ENCODE measurements at places on chromosomes 1 and 21.
A peak's percentile ranks its signal among the peaks of the same experiment; 100 is the strongest.

DNA sequence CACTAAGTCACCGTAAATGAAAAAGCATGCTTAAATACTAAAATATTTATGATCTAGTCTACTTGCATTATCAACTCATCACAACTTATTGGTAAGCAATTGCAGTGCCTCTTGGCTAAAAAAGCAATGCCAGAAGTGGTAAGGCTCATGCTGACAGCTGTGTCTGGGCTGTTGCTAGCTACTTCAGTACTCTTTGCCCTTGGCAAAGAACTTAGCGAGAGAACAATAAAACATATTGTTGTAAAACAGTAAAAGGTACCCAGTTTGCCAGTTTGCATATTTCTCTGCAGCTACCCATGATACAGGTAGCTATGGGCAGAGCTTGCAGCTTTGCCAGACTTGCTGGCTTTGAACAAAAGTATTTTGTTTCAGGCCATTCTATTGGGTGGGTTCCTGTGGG lies 73.1 kb downstream of the ATP6V1G3 start:
- no peak for DNase-seq

DNA sequence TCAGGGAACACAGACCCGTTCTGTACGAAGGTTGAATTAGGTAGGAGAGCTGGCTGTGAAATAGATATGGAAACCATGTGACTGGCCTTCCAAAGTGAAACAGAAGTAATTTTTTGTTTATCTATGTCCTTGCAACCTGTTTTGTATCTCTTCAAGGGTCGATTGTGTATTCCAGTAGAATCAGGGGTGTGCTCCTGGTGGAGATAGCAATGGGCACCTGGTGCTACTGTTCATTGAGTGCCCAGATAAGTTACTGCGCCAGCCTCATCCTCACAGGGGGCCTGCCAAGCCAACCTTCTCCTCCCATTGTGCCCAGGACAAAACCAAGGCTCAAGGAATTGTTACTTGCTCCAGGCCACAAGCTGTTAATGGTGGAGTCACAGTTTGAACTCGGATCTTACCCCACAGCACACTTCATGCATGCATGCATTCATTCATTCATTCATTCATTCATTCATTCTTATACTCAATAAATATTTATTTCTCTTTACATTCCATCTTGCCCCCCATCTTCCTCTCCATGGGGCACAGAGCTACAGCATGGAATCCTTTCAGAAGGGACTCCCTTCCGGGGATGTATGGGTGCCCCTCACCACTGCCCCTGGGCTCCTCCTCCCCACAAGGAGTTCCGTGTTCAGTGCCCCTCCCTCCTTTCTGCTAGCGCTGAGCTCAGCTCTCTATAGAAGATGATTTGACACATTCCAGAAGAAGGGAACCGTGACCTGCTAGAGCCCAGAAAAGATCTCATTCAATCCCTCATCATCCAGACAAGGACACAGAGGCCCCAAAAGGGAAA lies 24.0 kb downstream of the ADORA1 start:
- DNase-seq, result no peak

DNA sequence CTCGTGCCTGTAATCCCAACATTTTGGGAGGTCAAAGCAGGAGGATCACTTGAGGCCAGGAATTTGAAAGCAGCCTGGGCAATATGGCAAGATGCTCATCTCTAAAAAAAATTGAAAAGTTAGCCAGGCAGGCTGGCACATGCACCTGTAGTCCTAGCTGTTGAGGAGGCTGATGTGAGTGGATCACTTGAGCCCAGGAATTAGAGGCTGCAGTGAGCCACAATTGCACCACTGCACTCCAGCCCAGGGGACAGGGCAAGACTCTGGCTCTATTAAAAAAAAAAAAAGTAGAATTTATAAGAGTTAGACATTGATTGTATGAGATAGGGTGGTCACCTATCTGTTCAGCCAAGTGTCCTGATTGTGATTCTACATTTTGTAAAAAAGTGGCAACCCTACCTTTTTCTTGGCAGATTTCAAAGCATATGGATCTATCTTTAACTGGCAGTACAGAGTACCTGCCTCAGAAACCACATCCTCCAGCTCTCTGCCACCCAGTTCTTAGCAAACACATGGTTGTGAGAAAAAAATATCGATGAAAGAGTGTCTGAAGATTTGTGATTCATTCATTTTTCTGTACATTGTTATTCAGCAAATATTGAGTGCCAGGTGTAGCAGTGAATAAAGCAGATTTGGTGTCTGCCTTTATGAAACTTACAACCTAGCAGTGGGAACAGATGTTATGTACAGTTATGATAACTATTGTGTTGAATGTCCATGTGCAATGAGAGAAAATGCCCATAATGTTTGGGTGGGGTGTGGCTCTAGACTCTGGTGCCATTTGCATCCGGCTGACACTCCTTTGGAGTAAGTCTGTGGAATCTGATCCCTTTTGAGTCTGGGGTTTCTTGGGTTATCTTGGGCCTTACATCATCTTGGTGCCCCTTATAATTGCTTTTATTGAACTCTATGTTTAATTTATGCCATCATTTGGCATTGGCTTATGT lies 82.5 kb downstream of the ST3GAL3 start:
- no peak for DNase-seq

DNA sequence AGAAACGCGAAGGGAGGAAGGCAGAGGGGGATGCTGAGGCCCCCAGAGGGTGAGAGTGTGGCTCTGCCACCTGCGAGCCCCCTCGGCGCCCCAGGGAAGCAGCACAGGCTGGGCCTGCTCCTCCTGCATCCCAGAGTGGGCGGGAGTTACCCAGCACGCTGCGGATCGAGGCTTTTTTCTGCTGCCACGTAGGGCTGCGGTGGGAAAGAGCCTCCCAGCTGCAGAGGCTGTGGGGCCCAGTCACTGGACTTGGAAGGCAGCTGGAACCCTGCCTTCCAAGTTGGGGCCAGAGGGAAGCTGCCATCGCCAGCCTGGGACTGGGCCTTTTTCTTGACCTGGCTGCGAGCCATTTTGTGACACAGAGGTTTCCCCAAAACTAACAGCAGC lies 2.3 kb upstream of the GRIK3 start:
- no peak for DNase-seq

- DNase-seq, result no peak
Measured at GRCh38 chr21:36757196-36757595, 58.3 kb downstream of the SIM2 start.

DNA sequence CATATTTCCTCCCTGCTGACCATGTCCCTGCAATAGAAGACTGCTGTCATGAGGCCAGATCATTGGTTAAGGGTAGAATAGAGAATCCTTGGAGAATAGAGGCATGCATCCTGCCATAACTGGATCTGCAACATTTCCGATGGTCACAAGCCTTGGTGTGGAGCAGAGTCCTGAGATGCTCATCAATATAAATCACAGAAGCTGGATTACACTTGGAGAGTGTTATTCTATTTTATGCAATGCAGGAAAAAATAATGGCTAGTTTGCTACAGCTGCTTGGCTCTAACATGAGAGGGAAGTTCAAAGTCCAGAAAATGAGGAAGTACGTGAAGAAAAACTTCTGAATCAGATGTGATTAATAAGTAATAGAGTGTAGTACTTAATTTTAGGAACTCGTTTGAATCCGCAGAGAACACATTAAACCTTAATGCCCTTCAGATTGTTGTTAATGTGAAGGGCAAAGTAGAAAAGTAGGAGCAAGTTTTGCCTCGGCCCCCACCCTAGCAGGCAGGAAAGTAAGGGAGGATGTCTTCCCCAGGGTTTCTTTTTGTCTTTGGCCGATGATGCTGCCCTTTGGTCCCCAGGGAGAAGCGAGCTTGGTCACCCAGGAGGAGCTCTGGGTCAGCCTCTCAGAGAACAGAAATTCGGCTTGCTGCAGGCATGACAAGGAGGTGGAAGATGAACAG lies 59.5 kb downstream of the KCNK1 start:
- no peak for DNase-seq

- DNase-seq, result no peak
Measured at GRCh38 chr21:15722591-15723324, 7.0 kb upstream of the USP25 start.

- DNase-seq, result no peak
Measured at GRCh38 chr21:45736690-45737484, 93.4 kb downstream of the PCBP3 start.

GRCh38 chr1:51131185-51131584 lies 29.2 kb downstream of the C1orf185 start:
- no peak for DNase-seq

DNA sequence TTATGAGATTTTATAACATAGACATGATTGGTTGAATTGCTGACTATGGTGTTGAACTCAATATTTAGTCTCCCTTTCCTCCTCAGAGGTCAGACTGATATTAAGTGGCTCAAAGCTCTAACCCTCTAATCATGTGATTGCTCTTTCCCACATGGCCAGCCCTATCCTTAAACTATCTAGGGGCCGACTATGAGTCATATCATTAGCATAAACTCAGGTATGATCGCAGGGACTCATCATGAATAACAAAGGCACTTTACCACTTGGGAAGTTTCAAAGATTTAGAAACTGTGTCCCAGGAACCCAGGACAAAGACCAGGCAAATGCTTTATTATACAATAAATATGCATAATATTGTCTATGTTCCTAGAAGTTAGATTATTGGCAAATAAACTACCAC lies 894.6 kb upstream of the NEGR1 start:
- no peak for DNase-seq

GRCh38 chr1:228990906-228991569 lies 255.8 kb downstream of the RHOU start:
- DNase-seq, result no peak

DNA sequence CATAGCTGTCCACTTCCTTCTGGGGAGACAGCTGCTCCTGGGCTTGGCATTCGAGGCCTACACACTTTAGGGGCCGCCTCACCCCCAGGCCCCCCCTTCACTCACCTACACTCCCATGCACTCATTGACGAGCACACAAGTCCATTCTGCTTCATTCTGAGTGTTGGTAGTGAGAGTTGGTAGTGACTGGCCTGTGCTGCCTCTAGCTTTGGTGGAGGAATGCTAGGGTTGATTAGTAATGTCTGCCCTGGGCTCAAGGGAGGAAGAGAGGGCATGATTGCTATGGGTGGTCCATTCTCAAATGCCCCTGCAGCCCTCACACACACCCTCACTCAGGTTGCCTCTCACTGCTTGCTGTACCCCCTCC lies 30.4 kb downstream of the TRIM11 start:
- DNase-seq, result no peak

GRCh38 chr1:109937738-109938137 lies 27.1 kb downstream of the CSF1 start:
- no peak for DNase-seq

DNA sequence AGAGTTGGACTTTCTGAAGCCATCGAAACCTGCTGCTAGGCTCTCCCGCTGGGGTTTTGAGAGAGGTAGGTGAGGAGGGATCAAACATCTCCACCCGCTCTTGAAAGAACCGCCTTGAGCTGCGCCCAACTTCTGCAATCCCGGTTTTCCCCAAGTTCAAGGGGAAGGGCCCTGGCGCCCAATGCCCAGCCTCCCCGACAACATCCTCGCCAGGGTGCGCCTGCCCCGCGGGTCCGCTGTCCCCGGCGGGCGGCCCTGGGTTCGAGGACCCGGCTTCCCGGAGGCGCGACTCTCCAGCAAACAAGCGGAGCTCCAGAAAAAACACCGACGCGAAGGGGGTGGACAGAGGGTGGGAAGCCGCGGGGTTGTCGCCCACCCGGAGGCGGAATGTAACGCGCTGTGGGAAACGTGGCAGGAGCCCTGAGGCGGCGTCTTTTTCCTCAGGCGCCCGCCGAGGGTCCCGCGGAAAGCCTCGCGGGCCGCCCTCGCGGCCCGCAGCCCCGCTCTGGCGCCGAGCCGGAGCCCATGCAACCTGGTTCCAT lies 607 bp downstream of the BTG3 start:
- peak; percentile 22 for DNase-seq

DNA sequence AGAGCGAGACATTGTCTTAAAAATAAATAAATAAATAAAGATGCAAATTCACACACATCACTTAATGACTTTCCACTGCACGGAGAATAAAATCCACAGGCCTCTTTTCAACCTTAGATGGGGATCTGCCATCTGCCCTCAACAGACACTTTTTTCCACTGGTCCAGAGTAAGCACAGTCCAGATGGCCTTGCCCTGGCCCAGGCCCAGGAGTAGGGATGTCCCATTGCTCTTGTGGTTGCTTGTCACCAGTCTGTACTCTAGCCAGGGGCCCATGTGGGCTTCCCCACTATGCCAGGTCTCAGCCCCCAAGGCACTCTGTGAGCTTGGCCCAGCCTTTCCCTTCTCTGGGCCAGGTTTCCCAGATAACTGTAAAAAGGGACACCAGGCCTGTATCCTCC lies 17.4 kb downstream of the PLOD1 start:
- no peak for DNase-seq

DNA sequence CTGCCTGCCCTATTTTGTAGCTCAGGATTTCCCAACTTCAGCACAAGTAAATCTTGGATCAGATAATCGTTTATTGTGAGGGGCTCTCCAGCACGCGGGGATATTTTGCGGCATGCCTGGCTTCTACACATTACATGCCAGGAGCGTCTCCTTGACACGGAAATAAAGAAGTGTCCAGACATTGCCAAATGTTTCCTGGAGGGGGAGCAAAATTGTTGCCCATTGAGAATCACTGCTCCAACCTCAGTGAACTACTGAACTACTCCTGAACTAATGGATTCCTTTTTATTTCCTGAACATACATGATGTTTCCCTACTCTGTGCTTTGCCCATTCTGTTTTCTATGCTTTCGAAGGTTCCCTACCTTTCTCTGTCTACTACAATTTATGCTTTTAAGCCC lies 1359.1 kb upstream of the ADGRL2 start:
- no peak for DNase-seq

- DNase-seq, result no peak
Measured at GRCh38 chr1:186662752-186663151, 17.5 kb downstream of the PTGS2 start.

DNA sequence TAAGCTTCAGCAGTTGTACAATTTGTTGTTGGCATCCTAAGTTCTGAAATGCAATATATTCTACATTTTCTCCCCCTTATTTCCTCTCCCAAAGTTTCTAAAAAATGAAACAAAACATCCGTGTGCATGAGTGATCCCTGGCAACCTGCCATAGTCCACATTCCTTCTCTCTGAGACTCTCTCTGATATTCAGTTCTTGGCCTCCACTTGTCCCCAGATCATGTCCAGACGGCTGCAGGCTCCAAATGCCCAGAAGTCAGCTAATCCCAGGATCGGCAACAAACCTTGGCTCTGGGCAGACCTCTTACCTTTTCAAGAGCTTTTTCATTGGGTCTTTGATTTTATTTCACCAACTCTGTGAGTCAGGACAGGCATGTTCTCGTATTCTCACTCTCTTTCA lies 187.8 kb downstream of the ETS2 start:
- no peak for DNase-seq

GRCh38 chr1:233863901-233864545 lies 40.5 kb upstream of the SLC35F3 start:
- no peak for DNase-seq

DNA sequence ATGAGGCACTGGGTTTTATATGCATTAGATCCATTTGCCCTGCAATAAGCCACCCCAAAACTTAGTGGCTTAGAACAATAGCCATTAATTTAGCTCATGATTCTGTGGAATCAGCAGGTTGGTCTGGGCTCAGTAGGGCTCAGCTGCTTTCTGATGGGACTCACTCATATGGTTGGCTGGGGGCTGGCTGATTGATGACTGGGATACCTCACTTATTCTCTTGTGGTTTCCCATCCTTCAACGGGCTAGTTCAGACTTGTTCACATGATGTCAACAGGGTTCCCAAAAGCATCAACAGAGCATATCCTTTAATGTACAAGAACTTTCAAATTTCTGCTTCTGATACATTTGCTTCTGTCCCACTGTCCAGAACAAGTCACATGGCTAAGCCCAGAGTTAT lies 43.2 kb downstream of the DNM3 start:
- DNase-seq, result no peak

GRCh38 chr1:146036965-146037646 lies 15.6 kb upstream of the HJV start:
- DNase-seq, result peak; percentile 69

- no peak for DNase-seq
Measured at GRCh38 chr1:187474336-187474735, 645.6 kb downstream of the PLA2G4A start.
